Suppressor macrophage (primary cell): ENCODE measurements at places on chromosomes 4 and X.
A peak's percentile ranks its signal among the peaks of the same experiment; 100 is the strongest.

DNA sequence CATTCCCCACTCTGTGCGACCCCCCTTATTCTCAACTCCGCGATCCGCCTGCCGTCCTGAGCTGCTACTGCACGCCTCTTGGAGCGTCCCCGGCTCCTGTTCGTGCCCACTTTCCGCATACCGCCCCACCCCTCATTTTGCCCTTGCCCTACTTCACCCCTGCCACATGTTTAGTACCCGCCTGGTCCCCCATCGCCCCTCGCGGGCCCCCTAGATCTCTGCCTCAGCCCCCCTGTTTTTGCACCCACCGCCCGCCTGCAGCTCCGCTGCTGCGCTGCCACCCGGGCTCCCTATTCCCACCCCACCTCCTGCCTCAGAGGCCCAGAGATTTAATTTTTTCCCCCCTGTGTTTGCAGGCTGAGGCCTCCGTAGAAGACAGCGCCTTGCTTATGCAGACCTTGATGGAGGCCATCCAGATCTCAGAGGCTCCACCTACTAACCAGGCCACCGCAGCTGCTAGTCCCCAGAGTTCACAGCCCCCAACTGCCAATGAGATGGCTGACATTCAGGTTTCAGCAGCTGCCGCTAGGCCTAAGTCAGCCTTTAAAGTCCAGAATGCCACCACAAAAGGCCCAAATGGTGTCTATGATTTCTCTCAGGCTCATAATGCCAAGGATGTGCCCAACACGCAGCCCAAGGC, 1.4 kb downstream of the MAGED1 start:
- no peak for DNase-seq

DNA sequence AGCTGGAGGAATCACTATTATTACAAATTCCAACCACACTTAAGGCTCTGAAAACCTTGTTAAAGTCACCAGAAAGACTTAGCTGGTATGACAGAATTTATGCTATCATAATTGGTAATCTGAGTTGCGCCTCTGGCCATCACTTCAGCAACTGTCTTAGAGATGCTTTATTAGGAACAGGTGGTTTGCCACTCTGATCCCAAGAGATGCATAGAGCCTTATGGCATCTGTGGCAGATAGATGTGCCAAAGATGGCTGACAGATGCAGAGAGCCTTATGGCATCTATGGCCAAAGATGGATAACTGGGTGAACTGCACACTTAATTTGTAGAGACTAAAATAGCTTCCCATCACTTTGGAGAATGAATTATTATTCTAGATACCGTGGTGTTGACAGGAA, 32.3 kb upstream of the PLAC8 start:
- no peak for DNase-seq

DNA sequence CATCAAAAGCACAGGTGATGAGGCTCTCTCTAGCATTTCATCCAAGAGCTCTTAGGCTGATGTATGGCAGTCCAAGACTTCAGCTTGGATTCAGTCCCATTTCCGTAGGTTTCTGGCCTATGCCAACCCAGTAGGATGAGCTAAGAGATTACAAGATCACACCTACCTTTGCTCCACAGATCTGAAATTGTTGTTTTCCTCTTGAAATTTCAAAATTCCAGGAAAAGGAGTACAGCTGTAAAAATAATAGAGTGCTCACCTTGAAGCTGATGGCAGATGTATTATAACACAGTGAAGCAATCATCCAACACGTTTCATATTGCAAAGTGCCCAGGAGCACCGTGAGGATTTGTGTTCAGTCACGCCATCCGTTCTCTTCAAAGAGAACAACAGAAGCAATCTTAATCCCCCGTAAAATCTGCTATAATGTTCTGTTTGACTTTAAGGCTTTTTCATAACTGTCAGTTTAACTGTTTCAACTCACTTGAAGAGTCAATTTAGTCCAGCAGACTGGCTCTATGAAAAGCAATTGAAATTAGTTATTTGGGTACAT, 137.5 kb downstream of the CPE start:
- DNase-seq: no peak

DNA sequence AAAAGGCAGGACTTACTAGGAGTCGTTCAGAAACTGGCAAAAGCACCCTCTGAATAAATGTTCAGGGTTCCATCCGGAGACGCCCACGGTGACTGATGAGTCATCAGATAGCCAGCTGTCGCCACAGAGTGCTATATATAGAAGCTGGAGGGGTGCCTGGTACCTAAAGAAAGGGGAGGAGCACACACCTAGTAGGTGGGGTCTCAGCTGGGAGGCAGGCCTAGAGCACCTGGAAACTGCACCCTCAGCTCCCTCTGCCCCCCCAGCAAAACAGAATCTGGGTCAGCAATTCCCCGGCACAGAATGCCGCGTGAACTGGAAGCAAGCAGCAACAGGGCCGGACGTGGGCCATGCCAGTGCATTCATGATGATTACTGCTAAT, 242.0 kb downstream of the BCOR start:
- DNase-seq: peak; percentile 52

DNA sequence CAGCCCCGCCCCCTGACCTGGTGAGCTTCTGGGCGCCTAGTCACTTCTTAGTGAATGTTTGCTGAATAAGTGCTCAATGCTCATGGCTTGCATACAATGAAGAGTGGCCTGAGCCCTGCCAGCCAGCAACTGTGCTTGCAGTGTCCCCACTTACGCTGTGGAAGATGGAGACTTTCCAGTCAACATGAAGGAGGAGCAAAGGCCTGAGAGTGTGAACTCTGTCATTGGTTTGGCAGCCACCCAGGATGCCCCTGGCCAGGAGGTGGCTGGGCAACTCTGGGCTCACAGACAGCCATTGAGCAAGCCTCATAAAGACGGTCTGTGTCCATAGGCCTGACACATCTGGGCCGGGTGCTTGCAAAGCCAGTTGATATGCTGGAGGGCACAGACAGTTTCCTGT, 72.1 kb upstream of the MAMLD1 start:
- no peak for DNase-seq

DNA sequence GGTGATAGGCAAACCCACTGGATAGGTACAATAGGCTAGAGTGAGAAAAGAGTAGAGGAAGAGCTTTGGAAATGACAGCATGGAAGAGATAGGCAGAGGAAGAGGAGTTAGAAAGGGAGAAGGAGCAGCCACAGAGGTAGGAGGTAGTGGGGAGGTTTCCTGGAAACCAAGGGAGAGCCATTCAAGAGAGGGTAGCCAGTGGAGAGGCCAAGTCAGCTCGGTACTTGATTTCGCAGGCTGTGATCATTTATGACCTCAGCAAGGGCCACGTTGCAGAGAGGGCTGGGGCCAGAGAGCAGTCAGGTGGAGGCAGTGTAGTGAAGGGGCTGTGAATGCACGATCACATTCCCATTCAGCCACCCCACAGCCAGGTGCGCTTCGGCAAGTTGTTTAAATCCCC, 76.0 kb downstream of the TMEM131L start:
- no peak for DNase-seq

- no peak for DNase-seq
These were observed 26.5 kb downstream of the HMX1 start for GRCh38 chr4:8844976-8845690.

DNA sequence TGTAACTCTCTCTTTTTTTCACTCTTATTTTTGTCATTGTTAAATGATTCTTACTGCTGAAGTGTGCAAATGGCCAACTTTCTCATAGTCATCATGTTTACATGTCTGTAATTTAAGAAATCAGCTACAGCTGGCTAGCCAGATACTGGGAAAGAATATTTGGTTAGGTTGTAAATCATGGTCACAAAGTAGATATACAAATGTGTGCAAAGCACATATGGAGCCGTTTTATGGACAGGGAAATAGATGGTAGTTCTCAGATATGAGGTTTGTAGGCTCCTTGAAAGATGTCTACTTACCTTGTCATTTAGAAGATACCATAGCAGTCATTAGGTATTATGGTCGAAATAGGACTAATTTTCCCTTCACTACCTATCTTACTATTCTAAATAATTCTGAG, 430.4 kb downstream of the ADGRL3 start:
- no peak for DNase-seq

- DNase-seq: no peak
These were observed 31.0 kb upstream of the SLC34A2 start for GRCh38 chr4:25624616-25625015.

DNA sequence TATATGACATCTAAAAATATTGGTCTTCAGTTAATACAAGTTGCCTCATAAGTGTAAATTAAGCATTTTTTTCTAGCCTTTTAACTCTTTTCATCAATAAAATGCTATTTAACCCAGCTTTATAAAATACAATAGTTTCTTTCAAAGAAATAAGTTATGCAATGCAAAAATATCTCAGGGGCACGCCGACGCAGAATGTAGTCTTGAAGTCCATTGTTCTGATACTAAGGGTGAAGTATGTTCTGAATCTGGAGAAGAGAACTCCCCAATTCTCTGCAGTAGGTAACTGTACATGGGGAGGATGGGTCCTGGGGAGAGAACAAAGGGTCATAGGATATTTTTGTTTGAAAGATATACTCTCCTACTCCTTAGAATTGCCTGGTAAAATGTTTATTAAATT, 256.6 kb upstream of the NDST4 start:
- no peak for DNase-seq
